ENCODE measurements at places on chromosomes 11 and 22. TPM values are rescaled to one million over a fixed set of nuclear protein-coding genes. Genes with fewer than 3 reads are reported as not detected.

GRCh38 chr11:117194267-117194666 lies 4.9 kb upstream of the TAGLN start:
- no peak for DNase-seq

DNA sequence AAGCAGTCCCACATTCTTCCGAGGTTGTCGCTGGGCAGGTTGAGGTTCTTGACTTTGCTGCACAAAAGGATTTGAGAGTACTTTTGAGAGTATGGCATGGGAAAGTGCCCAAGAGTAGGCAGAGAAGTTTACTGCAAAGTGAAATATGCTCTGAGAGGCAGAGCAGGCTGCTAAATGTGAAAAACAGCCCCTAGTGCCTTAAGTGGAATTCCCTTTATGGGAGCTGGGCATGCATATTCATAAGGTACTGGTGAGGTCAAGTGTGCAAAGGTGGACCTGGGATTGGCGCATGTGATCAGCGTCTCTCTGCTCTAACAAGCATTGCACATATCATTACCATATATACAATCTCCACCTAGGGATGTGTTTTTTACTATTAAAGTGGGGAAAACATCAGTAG lies 12.0 kb upstream of the APOL4 start:
- DNase-seq, result no peak

DNA sequence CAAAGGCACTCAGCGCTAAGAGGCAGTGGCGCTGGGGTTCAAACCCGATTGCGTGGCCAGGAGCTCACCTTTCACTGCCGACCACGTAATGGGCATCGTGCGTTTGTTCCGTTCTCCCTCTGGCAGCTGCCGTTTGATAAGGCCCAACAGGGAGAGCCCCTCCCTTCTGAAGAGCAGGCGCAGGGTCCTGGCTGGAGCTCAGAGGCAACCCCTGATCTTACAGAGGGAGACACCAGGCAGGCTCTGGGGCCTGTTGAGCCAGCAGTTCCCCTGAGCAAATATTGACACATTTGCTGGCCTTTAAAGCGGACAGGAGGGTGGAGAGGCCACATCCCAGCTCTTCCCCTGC lies 11.7 kb upstream of the C1QTNF6 start:
- DNase-seq, result no peak

GRCh38 chr11:34242037-34242625 lies 115.7 kb downstream of the ABTB2 start:
- no peak for DNase-seq

DNA sequence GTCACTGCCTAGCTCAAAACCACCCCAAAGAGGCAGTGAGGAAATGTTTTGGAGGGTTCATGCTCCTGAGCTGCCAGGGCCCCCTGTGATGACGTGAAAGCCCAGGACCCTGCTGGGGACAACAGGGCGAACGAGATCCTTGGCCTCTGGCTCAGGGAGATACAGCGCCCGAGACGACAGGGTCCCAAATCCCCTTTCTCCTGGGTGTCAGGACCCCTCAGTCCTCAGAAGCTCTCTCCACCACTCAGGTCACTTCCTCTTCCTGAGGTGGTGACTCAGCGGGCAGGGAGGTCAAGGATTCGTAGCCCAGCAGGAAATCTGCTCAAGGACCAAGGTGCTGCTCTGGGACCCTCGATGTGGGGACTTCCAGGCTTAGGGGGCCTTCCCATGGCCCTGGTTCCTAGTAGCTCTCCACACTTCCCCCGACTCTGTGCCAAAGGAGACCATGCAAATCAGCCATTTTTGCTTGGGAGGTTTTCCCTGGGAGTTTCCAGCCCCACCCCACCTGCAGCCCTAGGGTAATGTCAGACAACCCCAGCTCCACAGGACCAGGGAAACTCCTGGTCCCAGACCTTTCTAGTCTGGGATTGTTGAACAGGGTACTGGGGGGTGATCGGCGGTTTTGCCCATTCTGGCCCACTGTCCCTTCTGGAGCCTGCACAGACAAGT lies 12.8 kb downstream of the BCL9L start:
- DNase-seq, result no peak

- DNase-seq, result no peak
Measured at GRCh38 chr11:130672911-130673310, 224.5 kb downstream of the ADAMTS15 start.

DNA sequence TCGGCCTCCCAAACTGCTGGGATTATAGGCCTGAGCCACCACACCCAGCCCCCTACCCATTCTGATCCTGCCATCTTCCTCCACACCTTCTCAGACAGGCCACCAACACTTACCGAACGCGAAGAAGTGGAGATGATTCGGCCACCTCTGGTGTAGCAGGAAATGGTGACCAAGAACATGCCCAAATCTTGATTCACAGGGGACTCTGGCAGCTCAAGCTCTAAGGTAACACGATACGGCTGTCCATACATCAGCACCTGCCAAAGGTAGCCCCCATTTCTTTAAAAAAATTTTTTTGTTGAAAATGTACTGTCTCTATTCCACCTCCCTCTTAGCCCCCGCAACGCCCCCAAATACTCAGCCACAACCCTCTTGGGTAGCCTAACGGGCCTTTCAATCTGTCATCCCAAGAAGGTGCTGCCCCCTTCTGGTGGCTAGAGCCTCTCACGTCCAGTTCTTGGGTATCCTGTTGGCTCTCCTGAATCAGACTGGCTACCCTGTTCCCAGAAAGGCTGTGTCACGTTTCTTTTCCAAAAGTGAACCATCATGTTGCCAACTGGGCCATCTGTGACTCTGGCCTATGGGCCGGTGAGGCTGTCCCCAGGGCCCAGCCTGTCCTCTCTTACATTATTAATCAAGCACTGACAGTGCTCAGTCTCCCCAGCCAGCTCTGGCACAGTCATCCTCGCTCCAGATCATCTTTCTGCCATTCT lies 5.3 kb upstream of the LRRN4CL start:
- DNase-seq, result peak; percentile 90

- DNase-seq, result no peak
Measured at GRCh38 chr11:35011389-35011788, 95.0 kb downstream of the PDHX start.

DNA sequence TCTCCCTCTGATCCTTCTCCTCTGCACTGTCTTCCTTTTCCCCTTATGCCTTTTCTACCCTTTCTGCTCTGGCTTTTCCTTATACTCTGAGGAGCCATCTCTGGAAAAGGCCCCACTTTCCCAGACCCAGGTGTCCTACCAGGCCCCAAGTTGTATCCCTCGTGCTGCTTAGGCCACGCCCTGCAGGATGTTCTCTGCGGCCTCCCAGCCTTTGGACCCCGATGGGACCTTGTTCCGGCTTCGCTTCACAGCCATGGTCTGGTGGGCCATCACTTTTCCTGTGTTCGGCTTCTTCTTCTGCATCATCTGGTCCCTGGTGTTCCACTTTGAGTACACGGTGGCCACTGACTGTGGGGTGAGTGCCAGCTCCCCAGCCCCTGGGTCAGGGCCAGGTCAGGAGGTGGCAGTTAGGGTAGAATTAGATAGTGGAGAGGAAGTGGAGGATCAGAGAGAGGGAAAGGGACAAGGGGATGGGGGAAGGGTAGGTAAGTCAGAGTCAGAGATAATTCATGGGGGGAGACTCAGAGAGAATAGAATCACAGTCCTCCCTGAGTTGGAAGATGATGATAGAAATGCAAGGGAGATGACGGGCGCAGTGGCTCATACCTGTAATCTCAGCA lies 8.9 kb downstream of the PGAP2 start:
- DNase-seq, result peak; percentile 24

- DNase-seq, result peak; percentile 72
Measured at GRCh38 chr11:75639762-75640181, 29.1 kb downstream of the MAP6 start.

DNA sequence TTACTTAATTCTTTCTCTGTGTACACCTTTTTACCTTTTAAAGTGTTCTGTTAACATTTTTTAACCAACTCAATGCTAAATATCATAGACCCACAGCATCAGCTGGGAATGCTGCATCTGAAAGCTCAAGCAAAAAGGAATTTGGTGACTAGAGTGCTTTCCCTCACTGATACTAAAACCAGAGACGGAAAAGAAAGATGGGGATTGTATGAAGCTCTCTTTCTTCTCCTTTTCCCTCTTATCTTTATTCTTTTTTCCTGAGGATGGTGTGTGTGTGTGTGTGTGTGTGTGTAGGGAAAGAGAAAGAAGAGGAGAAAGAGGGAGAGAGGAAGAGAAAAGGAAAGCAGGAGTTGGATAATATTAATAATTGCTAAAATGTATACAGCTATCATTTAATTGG lies 4.1 kb upstream of the SIK2 start:
- no peak for DNase-seq

GRCh38 chr11:46352063-46352841 lies 5.0 kb downstream of the DGKZ start:
- DNase-seq, result no peak

Gene MS4A7
- total RNA-seq, result 5.4 TPM

Gene OR6T1
- not detected for total RNA-seq

Gene PAX6
- total RNA-seq, result 0.27 TPM

Gene ATP6V1E1
- total RNA-seq, result 243 TPM

Measured in heart left ventricle (tissue), 16 donors.